ENCODE measurements at places on chromosomes 12 and 14. TPM values are rescaled to one million over a fixed set of nuclear protein-coding genes. Genes with fewer than 3 reads are reported as not detected.

Gene ADCY4
- 26.6 TPM for polyA plus RNA-seq

Gene TC2N
- polyA plus RNA-seq = 10.7 TPM

Gene TSPAN19
- 0.58 TPM for polyA plus RNA-seq

Gene OR6C2
- not detected for polyA plus RNA-seq

Gene PPFIBP1
- 113 TPM for polyA plus RNA-seq

Gene CFAP73
- 2.5 TPM for polyA plus RNA-seq

Gene KRT82
- polyA plus RNA-seq = not detected

Gene USP44
- 1.9 TPM for polyA plus RNA-seq

Gene PIP4K2C
- 39.1 TPM for polyA plus RNA-seq

Gene COL2A1
- polyA plus RNA-seq = 66.6 TPM

Gene CERS5
- polyA plus RNA-seq = 81.4 TPM

Gene PTGER2
- 5.6 TPM for polyA plus RNA-seq

Gene LRP1-AS
- 0.46 TPM for polyA plus RNA-seq

Gene SYNDIG1L
- polyA plus RNA-seq = 0.27 TPM

Gene INHBE
- 0.68 TPM for polyA plus RNA-seq

Gene NUMB
- 107 TPM for polyA plus RNA-seq

Gene CPNE8
- 10.2 TPM for polyA plus RNA-seq

Gene PTPRQ
- 18.3 TPM for polyA plus RNA-seq

Gene PTCSC3
- polyA plus RNA-seq = 0.32 TPM

Gene IPO8
- 48.1 TPM for polyA plus RNA-seq

Gene RNF212B
- 2.4 TPM for polyA plus RNA-seq

Gene TAS2R42
- polyA plus RNA-seq = not detected

Gene IFNG-AS1
- 0.08 TPM for polyA plus RNA-seq

Gene SUPT16H
- polyA plus RNA-seq = 147 TPM

Data from left renal cortex interstitium (tissue), 4 donors.